ENCODE measurements at places on chromosomes 4 and X.

- H3K36me3 ChIP-seq: no peaks in the 10 kb centered on the region
Measured at GRCh38 chr4:73731968-73732610, 8.3 kb upstream of the CXCL8 start.

DNA sequence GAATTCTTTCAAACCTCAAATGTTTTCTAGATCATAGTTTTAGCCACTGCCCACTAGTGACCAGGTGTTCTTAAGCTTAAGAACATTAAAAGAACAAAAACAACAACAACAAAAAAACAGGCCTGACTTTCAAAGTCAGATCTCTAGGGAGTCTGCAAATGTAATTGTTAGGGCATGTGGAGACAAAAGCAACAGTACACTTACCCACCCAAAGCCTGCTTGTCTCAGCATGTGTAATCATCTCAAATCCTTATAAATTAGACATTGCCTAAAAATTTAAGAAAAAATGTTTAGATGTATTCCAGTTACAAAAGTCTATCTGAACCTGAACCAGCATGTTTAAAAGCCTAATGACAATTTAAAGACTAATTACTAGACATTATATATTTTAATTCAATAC is 79.9 kb downstream of the SLC7A11 start:
- no peaks in the 10 kb centered on the region for H3K27me3 ChIP-seq
- DNase-seq: no peak
- no peaks in the 10 kb centered on the region for H3K4me1 ChIP-seq
- no peak overlapping the region for H3K27ac ChIP-seq

GRCh38 chrX:132491191-132491590 is 2.4 kb upstream of the MBNL3 start:
- peaks cover 27% of the 10 kb centered on the region for H3K4me1 ChIP-seq
- H3K36me3 ChIP-seq: no peaks in the 10 kb centered on the region
- peak overlapping the region; percentile 60 for H3K4me3 ChIP-seq
- peak; percentile 4 for DNase-seq
- H3K27ac ChIP-seq: no peak overlapping the region

DNA sequence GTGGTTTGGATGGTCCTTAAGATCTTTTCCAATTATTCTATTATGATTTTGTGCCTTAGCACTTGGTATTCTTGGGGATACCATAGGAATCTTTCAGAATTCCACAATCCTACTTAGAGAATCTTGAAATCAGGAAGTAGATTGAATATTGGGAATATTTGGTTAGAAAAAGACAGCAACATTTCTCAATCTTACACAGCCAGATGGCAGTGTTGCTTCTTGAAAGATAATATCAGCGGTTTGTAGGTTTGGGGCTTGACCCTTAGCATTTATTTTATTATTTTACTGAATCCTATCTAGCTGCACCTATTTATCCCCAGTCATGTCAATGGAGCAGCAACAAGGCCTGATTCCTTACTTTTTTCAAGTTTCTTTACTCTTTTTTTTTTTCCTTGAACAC is 28.6 kb downstream of the MAGEB1 start:
- no peaks in the 10 kb centered on the region for H3K4me1 ChIP-seq
- no peak for DNase-seq
- H3K27ac ChIP-seq: no peak overlapping the region
- H3K27me3 ChIP-seq: no peaks in the 10 kb centered on the region

- no peaks in the 10 kb centered on the region for H3K4me1 ChIP-seq
- H3K36me3 ChIP-seq: no peaks in the 10 kb centered on the region
- H3K27ac ChIP-seq: no peak overlapping the region
Measured at GRCh38 chrX:14095702-14096101, 66.0 kb upstream of the GEMIN8 start.

DNA sequence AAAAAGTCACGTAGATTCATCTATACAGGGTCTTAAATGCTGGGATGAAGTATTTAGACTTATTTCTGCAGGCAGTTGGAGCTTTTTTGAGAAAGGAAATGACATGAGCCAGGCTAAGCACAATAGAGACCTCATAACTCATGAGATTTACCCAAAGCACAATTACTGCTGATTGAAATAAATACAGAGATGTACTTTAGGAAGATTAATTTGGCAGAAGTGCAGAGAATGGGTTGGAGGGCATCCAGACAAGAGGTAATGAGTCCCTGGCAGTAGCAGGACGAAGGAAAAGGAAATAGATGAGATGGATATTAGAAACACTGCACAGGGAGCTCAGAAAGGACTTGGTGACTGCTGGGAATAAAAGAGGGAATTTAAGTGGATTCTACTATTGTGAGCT is 129.1 kb downstream of the SHROOM4 start:
- H3K27ac ChIP-seq: no peak overlapping the region
- H3K27me3 ChIP-seq: no peaks in the 10 kb centered on the region
- H3K36me3 ChIP-seq: no peaks in the 10 kb centered on the region
- DNase-seq: no peak

GRCh38 chrX:130680164-130681035 is 222.6 kb downstream of the ENOX2 start:
- no peaks in the 10 kb centered on the region for H3K4me1 ChIP-seq
- H3K27me3 ChIP-seq: no peaks in the 10 kb centered on the region
- DNase-seq: no peak
- H3K27ac ChIP-seq: no peak overlapping the region

DNA sequence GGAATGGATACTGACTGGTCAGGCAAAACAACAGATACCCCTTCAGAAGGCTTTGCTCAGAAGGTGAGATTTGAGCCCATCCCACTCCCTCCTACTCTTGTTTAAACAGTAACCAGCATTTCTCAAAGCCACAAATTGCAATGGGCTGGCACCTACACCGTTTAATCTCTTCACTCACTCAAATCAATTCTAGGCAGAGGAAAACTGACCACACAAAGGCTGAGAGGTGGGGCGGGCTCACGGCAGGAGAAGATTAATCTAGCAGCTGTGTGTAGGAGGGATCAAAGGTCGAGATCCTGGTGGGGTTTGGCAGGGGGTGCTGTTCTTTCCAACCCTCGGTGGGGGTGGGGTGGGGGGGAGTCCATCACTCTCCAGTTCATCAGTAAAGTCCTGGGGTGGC is 622.4 kb downstream of the BCOR start:
- no peaks in the 10 kb centered on the region for H3K27me3 ChIP-seq
- no peak overlapping the region for H3K4me3 ChIP-seq
- no peaks in the 10 kb centered on the region for H3K36me3 ChIP-seq
- no peaks in the 10 kb centered on the region for H3K4me1 ChIP-seq
- no peak for DNase-seq

DNA sequence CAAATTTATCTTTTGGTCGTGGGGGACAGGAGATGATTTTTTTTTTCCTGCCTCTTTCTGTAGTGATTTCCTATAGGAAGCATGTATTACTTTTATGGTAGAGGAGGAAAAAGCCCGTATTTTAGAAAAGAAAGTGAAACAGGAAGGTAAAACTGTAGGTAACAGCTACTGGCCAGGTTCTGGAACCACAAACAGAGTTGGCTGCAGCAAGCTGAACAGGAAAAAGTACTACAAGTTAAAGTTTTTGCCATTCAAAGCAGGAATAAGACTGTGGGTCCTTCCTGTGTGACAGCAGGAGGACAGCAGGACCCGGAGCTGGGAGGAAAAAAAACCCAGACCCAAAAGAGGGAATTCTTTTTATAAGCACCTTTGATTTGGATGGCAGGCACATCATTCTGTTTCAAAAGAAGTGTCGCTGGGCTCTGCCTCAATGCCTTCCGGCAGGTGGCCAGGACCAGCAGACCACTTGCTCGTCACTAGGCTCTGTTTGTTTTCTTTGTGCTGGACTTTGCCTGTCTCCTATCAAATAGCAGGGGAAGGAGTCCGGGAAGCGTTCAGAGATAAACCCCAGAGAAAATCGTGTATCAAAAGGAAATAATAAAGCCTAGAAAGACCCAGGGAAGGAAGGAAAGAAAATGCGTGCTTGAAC is 277.9 kb downstream of the ADGRA3 start:
- no peak overlapping the region for H3K27ac ChIP-seq
- no peak for DNase-seq
- no peaks in the 10 kb centered on the region for H3K27me3 ChIP-seq
- no peaks in the 10 kb centered on the region for H3K36me3 ChIP-seq
- H3K4me1 ChIP-seq: no peaks in the 10 kb centered on the region

GRCh38 chr4:169410839-169411770 is 140.3 kb upstream of the SH3RF1 start:
- peaks cover 21% of the 10 kb centered on the region for H3K4me1 ChIP-seq
- H3K4me3 ChIP-seq: no peak overlapping the region
- no peaks in the 10 kb centered on the region for H3K36me3 ChIP-seq
- no peaks in the 10 kb centered on the region for H3K27me3 ChIP-seq

DNA sequence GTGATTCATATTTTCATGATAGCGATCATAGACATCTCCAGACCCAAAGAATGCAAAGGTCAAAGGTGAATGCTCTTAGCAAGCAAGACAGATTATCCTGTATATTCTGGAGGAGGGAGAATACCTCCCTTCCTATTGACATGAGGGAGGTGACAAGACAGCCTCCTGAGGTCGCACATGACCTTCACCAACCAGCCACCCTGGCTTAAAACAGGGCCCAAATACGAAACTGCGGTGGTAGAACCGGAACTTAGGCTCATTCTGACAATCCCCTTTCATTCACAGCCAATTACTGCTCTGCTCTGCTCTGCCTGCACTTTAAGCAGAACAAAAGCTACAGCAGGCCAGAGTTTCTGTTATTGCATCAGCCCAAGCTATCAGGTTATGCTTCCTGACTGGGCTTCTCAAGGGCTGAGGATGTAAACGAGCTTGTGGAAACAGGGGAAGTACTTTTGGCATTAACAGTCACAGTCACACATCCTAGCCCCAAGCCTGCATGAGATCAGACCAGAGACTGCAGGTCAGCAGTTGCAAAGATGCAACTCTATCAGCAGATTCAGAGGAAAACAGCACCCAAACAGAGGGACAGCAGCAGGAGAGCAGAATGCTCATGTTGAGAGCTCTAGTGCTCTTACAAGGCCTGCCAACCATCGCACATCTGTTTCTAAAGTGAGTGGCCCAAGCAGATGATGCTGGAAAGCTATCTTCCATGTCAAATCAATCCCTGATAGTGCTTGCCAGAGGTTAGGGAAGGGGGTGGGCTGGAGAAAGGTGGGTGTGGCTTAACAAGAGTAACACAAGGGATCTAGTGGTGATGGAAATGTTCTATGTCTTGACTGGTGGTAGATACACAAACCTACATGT is 51.3 kb upstream of the MAP3K15 start:
- H3K4me3 ChIP-seq: no peak overlapping the region
- peak; percentile 17 for DNase-seq
- no peaks in the 10 kb centered on the region for H3K36me3 ChIP-seq
- H3K27ac ChIP-seq: no peak overlapping the region
- no peaks in the 10 kb centered on the region for H3K27me3 ChIP-seq

DNA sequence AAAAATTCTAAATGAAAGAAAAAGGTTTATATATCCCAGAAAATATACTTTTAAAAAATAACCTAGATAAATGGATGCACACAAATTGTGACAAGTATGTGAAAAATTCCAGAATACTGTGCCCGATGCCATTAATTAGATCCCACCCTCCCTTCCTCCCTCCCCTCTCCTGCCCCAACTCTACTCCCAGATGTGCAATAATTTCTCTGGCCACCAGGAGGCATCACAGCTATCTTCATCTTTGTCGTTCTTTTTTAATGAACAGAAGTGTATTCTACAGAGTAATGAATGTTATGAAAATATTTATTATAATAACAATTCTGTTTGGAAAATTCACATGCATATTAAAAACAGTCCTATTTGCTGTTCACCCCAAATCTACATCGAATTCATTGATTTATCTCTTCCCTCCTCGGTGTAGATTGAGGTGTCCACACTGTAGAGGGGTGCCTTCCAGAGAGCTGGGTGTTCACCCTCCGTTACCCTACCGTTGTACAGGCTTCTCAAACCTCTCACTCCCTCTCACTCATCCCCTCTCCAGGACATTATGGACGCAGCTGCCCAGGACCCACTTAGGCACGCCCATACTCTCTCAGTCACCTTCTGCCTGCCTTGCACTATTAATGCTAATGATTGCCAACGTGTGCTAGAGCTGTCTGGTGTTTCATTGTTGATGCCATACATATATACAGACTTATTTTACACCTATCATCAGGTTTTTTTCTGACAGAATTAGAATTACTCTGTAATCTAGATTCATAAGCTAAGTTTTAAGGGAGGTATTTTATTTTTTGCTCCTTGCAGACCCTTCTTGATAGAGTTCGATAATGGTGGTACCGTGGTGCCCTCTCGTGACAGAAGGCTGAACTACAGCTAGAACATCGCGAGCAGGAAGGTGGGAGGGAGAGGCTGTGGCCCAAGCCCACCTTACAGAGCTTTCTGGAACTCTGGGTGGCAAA is 14.1 kb downstream of the RAB40AL start:
- H3K4me3 ChIP-seq: no peak overlapping the region
- H3K27ac ChIP-seq: no peak overlapping the region
- H3K36me3 ChIP-seq: no peaks in the 10 kb centered on the region
- no peaks in the 10 kb centered on the region for H3K27me3 ChIP-seq

- no peak for DNase-seq
- no peaks in the 10 kb centered on the region for H3K4me1 ChIP-seq
- no peak overlapping the region for H3K4me3 ChIP-seq
- H3K36me3 ChIP-seq: no peaks in the 10 kb centered on the region
Measured at GRCh38 chrX:104513162-104513561, 52.8 kb upstream of the IL1RAPL2 start.

DNA sequence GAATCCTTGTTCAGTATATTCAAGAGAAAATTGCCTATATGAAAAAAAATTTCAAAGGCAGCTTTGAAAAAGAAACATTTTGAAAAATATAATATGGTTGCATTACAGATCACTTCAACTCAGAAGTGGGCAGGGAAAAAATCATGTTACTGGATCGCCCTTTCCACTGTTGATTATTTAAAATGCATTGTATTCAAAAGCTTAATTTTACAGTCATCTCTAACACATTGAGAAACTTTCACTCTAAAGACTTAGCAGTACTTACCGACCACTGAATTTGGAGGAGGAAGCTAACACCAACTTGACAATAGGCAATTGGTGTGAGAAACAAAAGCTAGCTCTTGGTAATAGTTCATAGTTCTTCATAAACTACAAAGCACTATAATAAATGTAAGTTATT is 101.9 kb downstream of the CEP135 start:
- H3K4me3 ChIP-seq: no peak overlapping the region
- no peak overlapping the region for H3K27ac ChIP-seq
- peaks cover 23% of the 10 kb centered on the region for H3K27me3 ChIP-seq
- DNase-seq: no peak
- H3K36me3 ChIP-seq: no peaks in the 10 kb centered on the region

GRCh38 chr4:152673489-152673888 is 6.3 kb downstream of the TMEM154 start:
- DNase-seq: no peak
- no peaks in the 10 kb centered on the region for H3K36me3 ChIP-seq
- H3K4me1 ChIP-seq: peaks cover 1% of the 10 kb centered on the region

- H3K4me3 ChIP-seq: no peak overlapping the region
- no peaks in the 10 kb centered on the region for H3K4me1 ChIP-seq
- no peak for DNase-seq
- H3K36me3 ChIP-seq: no peaks in the 10 kb centered on the region
- H3K27me3 ChIP-seq: no peaks in the 10 kb centered on the region
- no peak overlapping the region for H3K27ac ChIP-seq
Measured at GRCh38 chrX:108224218-108224617, 132.6 kb downstream of the ATG4A start.
